ENCODE measurements at places on chromosomes 6 and 20. TPM values are rescaled to one million over a fixed set of nuclear protein-coding genes. Genes with fewer than 3 reads are reported as not detected.

The CYP21A2 gene
- total RNA-seq: not detected

The NOX3 gene
- not detected for total RNA-seq

The HRH3 gene
- total RNA-seq: not detected

The TEAD3 gene
- 0.27 TPM for total RNA-seq

The SYNJ2 gene
- 55.4 TPM for total RNA-seq
